ENCODE measurements at places on chromosomes 1 and 21.
A peak's percentile ranks its signal among the peaks of the same experiment; 100 is the strongest.

DNA sequence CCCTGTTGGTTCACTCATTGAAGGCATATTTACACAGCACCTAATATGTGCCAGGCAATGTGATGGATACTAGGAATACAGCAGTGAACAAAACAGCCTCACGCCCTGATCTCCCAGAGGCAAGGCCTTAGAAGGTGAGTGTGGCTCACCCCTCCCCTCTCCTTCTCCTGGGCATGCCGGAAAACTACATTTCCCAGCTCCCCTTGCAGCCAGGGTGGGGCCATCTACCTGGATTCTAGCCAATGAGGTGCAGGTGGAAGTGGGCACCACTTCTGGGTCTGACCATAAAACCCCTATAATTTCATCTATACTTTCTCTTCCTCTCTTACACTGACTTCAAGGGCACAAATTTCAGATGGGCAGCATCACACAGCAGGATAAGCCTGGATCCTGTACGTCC, 63.8 kb downstream of the FBXO2 start:
- DNase-seq: no peak

DNA sequence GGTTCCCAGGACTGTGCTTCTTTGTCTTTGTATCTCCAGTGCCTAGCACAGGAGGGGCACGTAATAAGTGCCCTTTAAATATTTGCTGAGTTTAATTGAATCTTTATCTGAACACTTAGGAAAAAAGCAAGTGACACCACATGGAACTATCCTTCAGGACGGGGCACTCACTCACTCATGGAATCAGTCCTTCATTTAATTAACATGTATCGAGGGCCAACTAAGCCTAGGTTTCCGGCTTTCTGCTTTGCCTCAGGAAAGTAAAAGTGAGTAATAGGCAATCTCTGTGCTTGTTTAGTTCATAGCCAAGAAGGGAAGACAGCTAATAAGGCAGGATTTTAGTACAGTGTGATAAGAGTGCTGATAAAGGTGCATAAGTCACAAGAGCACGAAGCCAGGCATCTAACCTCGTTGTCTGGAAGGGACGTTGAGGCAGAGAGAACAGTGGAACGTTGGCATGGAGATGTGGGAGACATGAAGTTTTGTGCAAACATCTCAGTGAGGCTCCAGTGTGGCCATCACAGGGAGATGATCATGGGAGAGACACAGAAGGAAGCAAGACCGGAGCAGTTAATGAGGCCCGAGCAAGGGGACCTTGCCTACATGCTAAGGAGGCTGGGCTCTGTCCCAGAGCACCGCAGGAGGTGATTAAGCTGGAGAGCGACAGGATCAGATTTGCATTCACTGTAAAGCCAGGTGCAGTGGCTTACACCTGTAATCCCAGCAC, 54.1 kb upstream of the TRIM67 start:
- DNase-seq: no peak

GRCh38 chr1:83996621-83997020, 2.3 kb downstream of the TTLL7 start:
- peak; percentile 76 for DNase-seq

GRCh38 chr21:21384977-21385376, 386.8 kb downstream of the NCAM2 start:
- no peak for DNase-seq

- no peak for DNase-seq
Observed at GRCh38 chr1:91673613-91674012, 173.0 kb downstream of the CDC7 start.

- no peak for DNase-seq
Observed at GRCh38 chr1:177864538-177865305, 105.1 kb downstream of the SEC16B start.

- DNase-seq: no peak
Observed at GRCh38 chr1:33713058-33713877, 150.6 kb upstream of the HMGB4 start.

- no peak for DNase-seq
Observed at GRCh38 chr1:36740446-36740845, 257.7 kb upstream of the CSF3R start.

DNA sequence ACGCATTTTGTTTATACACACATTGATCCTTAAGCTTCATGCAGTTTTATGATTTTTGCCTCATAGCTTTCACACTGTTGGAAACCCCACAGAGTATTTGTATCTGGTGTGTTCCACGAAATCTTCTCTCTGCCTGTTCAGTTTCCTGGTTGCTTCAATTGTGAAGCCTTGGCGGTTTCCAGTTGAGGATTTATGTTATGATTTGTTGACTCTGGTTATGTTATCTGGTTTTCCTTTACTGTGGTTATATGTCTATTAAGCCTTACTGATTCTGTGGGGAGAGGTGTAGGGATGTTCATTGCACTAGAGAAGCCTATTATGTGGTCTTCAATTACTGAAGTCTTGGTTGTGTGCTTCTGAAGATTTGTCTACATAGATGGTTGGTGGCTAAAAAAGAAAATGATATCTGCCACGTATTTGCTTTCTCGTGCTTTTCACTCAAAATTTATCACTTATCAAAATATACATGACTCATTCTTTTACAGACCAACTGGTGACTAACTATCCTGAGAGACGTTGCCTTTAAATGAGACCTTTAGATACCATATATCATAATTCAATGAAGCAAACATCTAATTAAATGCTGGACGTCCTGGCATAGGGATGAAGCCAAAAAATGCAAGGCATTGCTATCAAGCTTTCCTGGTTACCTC, 488.0 kb upstream of the B3GALT2 start:
- DNase-seq: no peak

- DNase-seq: peak; percentile 10
Observed at GRCh38 chr1:210828996-210829596, 304.9 kb downstream of the KCNH1 start.

All from fibroblast of skin of abdomen (primary cell).